ENCODE measurements at places on chromosomes 13 and 19.

DNA sequence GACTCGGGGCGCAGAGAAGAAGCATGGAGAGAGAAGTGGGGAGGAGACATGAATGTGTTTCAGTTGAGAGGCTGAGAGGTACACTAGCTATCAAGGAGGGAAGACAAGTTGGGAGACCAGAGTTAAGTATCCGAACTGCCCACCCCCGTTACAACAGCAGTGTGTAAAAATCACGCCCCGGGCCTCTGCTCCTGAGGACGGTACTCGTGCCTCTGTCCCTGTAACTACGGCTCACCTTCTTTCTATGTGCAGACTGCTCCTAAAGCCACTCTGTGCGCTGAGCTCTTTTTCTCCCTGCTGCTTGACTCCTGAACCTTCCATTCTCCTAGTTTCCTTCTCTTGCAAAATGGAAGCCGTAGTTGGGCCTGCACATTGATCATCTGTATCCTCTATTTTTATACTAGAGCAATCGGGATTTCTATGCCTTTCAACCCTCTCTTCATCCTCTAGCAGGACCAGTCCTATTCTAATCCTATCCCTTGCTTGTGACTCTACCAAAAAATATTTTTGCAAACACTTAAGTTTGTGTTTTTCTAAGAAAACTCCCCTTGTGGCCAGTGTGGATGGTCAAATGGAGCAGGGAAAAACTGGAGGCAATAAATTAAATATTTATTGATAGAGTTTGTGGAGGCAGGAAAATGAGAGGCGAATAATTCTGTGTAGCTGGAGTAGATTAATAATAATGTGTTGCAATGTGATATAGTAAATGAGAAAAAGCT, 569 bp downstream of the POLR1D start:
- DNase-seq, result no peak

DNA sequence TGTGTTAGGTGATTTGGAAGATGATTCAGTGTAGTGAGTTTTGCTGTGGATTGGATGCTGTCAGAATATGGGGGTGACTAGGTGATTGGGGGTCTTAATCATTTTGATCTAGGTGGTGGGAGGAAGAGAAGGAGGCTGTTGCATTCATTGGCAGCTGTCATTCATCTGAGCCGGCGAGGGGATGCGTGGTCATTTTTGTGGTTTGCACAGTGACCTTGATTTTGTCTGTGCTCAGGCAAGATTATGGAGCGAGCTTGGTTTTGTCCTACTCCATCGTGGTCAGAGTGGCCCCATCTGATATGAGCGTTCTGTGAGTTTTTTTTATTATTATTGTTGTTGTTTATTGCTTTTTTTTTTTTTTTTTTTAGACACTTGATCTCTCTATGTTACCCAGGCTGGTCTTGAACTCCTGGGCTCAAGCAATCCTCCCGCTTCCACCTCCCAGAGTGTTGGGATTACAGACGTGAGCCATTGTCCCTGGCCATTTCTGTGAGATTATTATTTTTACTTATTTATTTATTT, 42.0 kb downstream of the SPTBN4 start:
- no peak for DNase-seq

GRCh38 chr13:62524498-62524897, 1108.8 kb upstream of the PCDH20 start:
- DNase-seq, result no peak

- no peak for DNase-seq
Observed at GRCh38 chr13:114048443-114048842, 74.6 kb upstream of the C13orf46 start.

DNA sequence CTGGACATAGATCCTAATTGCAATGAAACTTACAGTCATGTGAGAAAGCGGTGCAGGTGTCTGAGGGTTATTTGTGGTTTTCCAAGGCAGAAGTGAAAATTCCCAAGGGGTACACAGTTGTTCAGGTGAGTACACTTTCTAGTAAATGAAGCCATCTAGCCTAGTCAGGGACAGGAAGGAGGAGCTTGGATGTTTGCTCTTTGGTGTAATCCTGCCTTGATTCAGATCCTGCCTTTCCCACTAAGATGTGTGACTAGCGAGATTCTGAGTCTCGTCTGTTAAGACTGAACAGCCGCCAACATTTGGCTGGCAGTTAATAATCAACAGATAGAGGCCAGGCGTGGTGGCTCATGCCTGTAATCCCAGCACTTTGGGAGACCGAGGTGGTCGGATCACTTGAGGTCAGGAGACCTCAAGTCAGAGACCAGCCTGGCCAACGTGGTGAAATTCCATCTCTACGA, 2.5 kb downstream of the RPS9 start:
- DNase-seq, result no peak

DNA sequence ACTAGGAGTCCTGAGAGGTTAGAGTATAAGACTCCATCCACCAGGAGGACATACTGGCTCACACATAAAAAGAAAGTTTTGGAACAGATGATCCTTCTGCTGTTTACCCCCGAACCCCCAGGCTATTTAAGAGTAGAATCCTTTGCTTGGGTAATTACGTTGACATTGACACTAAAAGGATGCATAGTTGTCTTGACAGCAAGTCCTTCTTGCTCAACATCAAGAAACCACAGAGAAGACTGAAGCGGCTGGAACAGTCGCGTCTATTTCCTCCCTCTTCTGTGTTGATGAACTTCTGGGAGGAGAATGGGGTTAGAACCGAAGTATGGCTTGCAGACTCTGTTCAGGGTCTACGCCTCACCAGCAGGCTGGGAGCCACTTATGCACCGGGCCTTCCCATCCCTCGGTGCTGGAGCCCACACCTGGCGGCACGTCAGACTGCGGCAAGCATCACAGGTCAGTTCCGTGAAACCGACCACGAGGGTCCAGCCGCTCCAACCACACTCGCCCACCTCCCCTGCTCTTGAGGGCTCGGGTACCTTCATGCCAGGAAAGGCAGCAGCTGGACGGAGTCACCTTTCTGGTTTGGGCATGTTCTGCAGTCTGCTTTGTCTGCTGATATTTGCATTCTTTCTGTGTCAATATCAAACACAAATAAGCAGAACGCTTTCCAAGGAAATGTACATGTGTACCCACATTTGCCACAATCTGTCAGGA, 42.4 kb upstream of the RANBP3 start:
- no peak for DNase-seq

DNA sequence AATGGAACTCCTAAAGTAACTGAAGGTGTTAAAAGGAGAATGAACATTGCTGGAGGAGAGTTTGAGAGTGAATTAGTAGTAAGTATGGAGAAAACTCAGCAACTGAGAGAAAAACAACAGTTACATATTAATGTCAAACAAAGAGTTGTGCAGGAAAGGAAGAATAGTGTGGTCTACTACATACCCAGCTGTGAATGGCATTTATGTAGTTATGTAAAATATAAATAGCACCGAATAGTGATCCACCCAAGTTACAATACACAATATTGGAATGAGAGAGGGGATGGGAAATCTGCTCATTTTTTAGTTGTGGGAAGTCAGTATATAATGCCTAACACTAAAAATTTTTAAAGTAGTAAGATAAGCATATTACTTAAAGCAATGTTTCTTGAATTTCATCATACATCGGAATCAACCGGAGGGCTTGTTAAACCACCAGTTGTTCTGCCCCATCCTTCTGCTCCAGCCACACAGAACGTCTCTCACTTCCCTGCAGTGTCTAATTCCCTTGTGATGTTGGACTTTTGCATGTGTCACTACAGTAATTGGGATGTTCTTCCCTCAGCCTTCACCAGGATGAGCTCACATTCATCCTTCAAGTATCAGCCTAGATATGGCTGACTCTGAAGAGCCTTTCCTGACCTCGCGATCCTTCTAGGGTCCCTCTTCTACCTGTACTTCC, 11.5 kb downstream of the CCDC70 start:
- DNase-seq, result no peak

DNA sequence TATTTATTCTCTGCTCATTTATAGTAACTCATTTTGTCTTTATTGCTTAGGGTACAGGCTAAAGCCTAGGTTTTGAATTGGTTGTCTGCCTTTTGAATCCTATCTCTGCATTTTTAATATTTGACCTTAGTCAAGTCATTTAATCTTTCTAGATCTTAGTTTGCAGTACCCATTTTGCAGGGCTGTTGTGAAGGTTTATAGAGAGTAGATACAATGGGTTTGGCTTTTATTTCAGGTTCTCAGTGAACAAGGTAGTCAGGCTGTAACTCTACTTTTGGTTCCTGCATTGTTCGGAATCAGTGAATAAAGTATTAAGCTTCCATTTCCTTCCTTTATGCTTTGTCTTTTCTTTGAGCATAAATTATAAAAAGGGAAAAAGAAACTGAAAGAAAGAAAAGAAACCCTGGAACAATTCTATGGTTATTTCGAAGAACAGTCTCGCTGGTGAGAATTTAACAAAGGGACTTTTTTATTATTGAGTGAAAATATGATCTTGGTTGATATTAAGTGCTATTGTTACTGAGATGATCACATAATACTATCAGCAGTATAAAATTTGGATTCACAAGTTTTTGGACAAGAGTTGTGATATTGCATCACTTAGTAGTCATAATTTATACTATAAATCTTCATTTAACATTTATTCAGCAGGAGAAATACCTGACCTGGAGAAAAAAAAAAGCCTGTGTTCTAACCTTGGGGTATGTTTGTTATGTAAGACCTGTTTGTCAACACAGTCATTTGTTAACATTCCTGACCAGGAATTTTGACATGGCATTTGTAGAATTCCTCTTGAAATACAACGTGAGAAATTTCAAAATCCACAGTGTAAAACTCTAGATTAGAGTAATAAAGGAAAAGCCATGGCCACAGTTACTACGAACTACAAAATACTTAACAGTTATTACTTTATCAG, 91.3 kb downstream of the ZMYM2 start:
- no peak for DNase-seq

DNA sequence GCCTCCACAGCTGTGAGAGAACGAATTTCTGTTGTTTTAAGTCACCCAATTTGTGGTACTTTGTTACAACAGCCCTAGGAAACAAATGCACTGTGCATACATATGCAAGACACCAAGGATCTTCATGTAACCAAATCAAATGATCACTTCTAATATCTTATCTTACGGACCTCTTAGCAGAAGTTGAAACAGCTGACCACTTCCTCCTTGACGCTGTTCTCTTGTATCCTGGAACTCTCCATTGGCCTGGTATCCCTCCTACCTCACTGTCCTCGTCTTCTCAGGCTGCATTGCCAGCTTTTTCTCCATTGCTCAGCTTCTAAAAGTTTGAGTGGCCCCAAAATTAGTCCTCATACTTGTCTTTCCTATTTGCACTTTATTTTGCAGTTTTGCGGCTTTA, 200.4 kb downstream of the DLEU7 start:
- no peak for DNase-seq

GRCh38 chr13:24706886-24707585, 26.8 kb downstream of the ATP12A start:
- DNase-seq, result no peak

DNA sequence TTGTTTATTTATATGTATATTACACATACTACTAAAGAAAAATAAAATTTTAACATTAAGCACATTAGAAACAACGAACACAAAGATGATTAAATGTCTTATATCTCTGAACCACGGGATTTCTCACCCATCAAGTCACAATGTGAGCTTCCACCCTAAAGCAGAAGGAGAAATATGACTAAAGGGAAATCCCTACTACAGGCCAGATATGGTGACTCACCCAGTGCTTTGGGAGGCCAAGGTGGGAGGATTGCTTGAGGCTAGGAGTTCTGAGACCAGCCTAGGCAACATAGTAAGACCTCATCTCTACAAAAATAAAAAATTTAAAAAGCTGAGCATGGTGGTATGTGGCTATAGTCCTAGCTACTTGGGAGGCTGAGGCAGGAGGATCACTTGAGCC, 24.6 kb downstream of the DCT start:
- no peak for DNase-seq

DNA sequence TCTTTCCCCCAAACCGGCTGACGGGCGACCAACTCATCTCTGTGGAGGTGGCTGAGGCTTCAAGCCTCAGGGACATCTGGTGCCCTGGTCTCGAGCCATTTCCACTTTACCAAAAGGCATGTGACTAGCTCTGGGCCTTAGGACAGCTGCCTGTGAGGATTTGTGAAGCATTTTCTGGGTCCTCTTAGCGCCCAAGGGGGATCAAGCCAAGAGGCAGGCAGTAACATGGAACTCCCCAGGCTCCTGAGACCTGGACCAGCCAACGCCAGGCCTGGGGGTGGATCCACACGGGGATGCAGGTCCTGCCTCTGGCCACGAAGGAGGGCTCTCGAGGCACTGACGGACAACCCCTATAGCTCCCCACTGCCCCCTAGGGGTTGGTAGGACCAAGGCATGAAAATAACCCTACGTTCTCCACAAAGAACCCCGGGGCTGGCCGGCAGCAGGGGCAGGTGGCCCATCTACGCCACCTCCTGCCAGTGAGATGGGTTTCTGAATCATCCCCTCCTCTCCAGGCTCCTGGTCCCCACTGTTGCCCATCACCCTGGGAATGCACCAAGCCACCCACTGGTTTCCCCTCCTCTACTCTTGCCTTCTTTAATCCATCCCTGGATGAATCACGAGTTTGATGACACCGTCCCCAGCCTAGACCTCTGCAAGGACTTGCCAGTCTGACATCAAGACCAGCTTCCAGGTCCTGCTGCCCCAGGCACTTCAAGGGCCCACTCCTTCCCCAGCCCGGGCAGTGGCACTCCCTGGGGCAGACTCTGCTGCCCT, 7.0 kb upstream of the MYDGF start:
- peak; percentile 81 for DNase-seq

DNA sequence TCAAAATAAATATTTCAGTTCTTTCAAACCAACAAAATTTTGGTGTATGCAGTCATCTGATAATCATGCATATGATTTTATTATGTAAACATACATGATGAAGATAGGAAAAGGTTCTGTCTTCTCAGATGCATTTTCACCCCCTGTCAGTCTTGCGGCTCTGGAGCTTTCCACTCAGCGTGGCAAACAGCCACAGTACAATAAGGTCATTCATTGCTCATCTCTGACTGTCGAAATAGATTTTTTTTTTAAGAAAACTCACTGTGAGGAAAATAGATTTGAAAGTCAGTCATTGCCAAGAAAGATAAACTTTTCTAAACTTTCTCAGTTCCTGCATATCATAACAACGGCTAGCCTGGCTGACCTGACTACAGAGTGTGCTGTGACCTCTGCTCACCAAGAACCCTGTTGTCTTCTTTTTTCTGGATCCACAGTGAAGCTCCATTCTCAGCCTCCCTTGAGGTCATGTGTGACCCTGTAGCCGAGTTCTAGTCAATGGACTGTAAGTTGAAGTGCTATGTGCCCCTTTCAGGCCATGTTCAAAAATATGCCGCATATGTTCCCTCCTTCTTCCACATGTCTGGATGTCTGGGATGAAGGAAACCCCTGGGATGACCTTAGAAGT, 519.6 kb downstream of the KLF5 start:
- no peak for DNase-seq

- DNase-seq, result no peak
Observed at GRCh38 chr13:40581277-40581579, 85.2 kb downstream of the FOXO1 start.

GRCh38 chr13:30466358-30466714, 600 bp upstream of the HMGB1 start:
- no peak for DNase-seq

- no peak for DNase-seq
Observed at GRCh38 chr19:1254530-1255185, 6.3 kb downstream of the MIDN start.

- no peak for DNase-seq
Observed at GRCh38 chr19:35623327-35624010, 5.4 kb upstream of the RBM42 start.
